ENCODE measurements at places on chromosomes 6 and 20.

DNA sequence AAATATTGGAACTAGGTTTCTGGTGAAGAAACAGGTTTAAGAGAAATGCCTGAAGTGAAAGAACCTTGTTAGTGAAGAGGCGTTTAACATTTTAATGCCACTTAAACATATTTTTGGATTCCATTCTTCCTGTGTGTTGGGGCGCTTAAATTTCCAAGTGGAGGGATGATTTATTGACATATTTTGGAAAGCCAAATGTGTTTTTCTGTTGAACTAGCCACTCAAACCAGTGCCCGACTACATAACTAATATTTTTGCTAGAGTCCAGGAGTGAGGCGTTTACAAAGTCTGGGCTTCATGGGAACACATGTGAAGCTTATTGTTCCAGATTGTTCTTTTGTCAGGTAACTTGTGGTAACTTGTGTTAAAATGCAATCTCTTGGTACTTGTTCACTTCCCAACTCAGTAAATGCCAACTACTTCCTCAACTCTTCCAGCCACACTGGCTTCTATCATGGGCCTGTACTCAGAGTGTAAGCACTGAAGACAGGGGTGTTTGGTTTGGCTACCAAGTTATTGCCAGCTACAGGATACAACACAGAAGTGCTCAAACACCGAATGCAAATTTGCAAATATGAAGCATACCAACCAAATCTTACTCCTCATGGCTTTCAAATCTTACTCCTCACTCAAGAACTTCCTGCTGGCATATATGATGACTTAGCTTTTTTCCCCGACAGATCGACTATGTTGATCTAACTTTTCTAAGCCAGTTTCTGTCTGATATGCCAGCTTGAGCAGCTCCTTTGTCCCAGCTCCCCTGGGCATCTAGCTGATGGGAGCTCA, 2.0 kb upstream of the ZNFX1 start:
- no peak for DNase-seq

- DNase-seq: no peak
Measured at GRCh38 chr20:11972478-11972877, 54.8 kb downstream of the BTBD3 start.

GRCh38 chr6:35737413-35738211, 780 bp downstream of the ARMC12 start:
- peak; percentile 92 for DNase-seq

DNA sequence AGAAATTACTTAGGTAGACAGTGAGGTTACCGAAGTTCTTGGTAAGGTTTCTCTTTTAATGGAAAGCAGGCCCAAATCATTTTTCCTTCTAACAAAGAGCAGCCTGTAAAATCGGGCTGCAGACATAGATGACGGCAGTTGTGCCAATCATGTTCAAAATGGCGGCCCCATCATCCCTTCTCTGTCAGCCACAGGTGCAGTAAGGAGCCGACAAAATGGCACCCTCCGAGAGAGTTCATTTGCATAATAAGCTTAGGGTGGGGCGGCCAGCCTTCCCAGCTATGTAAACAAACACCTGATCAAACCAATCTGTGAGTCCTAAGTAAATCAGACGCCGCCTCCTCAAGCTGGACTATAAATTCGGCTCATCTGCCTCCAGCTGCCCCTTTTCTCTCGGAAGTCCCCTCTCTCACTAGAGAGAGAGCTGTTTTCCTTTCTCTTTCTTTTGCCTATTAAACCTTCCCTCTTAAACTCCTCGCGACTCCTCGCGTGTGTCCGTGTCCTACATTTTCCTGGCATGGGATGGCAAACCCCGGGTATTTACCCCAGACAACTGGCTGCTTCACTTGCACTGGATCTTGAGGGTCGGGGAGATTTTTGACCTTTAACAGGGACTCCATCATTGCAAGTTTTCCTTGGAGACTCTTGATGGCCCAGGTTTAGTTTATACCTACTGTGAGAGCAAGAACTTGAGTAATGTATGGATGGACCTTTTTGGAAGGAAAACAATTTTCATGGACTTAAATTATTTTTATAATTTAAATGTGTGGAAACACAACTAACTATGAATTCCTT, 8.9 kb upstream of the DDR1 start:
- DNase-seq: no peak

DNA sequence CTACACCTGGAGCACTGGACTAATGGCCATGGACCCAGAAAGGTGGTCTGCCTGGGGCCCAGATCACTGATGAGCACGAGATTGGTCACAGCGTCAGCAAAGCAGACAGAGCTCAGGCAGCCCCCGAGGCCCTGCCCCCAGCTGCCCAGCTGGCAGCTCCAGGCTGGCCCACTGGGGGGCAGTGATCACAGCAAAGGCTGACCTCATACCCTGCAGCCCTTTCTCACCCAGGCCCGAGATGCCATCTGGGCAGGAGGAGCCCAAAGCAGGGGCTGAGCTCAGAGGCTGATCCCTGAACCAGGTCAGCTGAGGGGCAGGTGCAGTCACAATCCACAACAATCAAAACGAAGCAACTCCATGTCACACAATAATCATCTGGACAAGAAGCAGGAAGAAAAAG, 4.1 kb downstream of the MAP1LC3A start:
- DNase-seq: peak; percentile 71

DNA sequence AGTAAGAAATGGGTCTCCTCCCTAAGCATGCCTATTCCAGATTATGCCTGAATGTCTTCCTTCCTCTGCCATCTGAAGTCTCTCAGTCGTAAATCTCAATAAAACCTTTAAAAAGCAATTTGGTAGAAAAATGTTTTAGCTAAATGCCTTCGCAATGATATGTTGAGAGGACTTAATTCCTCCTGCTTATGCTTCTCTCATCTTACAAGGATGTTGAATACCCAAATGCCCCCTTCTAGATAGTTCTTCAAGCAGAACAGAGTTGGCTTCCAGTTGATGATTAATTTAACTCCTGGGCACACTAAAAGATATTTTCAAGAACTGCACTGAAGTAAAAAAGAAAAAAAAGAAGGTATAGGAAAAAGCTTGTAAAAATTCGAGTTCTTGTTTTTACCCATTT, 275.0 kb upstream of the SPTLC3 start:
- DNase-seq: no peak

- DNase-seq: no peak
Measured at GRCh38 chr6:157099912-157100593, 223.3 kb downstream of the TMEM242 start.

DNA sequence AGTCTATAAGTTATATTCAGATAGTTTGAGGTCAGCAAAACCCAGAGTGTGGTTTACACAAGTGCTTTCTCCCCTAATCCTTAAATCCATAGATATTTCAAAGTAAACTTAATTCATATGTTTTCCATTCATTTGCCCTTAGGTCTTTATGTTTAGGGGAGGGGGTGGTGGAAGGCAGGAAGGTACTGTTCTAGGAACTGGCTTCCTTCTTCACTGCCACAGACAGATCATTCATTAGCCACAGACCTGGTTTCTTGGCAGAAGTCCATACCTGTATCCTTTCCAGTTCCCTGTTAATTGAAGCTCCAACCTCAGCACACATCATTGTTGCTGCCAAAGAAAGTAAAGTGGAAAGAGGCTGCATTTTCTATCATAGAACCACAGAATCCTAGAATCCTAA, 123.0 kb downstream of the AIG1 start:
- no peak for DNase-seq

DNA sequence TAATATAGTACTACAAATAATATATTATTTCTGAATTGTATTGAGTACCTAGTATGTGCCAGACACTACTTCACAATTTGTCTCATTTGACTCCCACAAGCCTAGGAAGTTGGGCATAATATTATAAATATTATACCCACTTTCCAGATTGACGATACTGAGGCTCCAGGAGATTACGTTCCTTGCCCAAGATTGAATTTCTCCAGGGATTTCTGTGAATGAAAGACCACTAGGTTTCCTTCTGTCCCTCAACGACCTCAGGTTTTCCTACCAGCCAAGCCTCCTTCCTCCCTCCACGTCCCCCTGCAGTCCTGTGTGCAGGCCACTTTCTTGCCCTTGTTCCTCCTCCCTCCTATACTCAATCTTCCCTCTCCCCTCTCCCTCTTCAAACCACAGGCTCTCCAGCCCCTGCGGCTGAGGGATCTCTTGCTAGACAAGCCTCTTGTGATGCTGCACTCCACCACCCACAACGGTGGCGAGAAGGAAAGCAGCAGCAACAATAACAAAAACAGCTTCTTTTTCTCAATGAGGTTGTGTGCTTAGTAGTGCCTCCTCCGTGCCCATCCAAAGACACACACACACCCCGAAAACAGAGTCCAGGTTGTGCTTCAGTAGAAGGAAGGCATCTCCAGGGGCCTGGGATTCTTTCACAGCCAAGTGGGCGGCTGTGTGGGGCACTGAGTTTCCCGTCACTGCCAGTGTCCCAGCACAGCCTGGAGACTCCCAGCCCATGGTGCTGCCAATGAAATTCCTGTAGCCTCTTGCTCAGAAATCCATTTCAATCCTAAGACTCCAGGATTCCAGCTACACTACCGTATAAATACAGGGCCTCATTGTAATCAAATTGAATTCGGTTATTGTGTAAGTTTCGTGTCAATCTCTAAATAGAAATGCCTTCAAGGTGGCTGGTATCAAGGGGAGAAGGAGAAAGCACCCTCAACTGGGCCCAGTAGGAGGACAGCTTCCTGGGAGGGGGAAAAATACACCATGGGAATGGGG, 94.4 kb downstream of the NCR2 start:
- DNase-seq: no peak

DNA sequence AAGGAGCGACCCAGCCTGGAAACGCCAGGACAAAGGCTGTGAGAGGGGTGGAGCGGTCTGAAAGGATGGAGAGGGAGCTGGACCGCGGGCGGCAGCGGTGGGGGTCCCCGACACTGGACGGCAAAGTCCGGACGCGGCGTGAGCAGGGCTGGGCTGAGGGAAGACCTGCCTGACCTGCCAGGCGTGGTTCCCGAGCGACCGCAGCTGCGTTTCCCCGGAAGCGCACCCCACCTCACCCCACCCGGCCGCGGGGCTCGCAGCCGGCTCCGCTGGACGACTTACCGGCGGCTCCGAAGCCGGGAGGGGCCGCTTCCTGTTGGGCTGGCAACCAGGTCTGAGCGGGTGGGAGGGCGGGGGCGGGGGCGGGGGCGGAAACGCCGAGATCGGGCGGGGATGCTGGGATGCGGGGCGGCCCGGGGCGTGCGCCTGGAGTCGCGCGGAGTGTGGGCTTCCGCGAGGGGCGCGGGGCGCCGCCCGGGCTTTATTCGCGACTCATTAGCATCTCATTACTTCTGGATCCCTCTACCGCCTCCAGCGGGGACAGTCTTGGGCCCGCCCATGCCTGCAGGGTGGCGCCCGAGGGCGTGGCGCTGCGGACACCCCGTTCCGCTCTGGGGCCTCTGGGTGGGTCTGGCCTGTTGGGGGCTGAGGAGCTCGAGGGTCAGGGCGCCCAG, at the start of gene MICAL1:
Gene MICAL1, minus strand, starts transcription at position 336 of the 674 bp plus-strand sequence. CDS start 1,576 bp downstream, outside the sequence.
- peak; percentile 92 for DNase-seq

DNA sequence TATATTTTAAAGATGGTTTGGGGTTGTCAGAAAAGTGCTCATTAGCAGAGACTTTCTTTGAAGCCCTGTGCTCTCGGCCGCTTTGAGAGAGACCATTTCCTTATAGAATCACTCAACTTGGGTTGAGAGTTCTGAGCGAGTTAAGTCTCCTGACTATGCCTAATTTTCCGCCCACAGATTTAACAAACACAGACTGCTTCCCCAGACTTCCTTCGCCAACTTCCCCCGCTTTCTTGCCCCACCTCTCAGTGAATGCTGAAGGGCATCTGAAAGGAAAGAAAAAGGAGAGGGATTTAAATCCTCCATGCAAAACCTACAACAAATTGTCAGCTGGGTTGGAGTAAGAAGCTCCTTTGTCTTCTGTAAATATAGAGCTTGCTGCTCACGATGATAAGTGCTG, 224.0 kb downstream of the EYA2 start:
- no peak for DNase-seq

- no peak for DNase-seq
Measured at GRCh38 chr6:106724848-106725247, 95.5 kb downstream of the QRSL1 start.

DNA sequence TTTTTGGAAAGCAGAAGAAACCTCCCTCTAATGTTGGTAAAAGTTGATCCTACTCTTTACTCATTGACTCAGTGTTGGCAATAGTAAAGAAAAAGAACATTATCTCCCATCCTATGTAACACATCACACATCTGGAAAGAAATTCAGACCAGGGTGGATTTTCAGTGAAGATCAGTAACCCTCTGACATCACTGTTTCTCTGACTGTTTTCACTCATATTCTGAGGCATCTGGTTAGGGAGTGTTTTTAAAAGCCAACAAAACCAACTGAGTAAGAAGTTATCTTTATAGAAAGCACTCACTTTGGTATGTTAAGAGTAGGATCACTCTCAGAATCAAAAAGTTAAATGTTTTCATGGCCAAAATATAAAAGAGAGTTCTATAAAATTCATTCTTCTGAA, 143.6 kb downstream of the DST start:
- no peak for DNase-seq

DNA sequence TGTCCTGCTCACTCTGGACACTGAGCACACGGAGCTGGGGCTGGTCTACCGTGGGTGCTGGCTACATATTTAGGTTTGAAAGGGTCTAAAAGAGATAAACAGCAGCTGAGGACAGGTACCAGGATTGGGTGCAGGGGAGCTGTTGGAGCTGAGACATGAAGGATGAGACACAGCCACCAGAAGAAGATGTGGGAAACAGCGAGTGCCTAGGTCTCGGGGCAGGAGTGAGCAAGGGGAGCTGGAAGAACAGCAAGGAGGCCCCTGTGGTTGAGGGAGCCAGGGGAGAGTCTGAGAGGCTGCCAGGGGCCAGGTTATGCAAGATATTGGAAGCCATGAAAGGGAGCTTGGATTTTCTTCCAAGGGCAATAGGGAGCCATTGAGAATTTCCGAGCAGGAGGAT, 434.0 kb upstream of the SULF2 start:
- DNase-seq: no peak

DNA sequence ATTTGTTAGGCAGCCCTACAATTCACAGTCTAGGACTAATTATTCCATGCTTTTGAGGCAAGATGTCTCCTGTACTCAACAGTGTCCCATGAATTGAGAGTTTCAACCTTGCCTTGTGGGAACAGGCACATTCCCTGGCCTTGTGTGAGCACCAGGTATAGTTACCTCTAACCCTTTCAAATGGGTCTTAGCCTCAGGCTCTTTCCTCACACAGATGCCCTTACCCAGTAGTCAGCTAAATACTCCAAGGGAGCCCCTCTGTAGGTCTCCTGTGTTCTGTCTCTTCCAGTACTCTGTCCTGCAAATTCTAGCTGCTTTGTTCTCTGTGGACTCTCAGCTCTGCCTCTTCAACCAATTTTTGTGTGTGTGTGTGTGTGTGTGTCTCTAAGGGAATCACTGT, 135.3 kb downstream of the ZFAND3 start:
- DNase-seq: no peak

DNA sequence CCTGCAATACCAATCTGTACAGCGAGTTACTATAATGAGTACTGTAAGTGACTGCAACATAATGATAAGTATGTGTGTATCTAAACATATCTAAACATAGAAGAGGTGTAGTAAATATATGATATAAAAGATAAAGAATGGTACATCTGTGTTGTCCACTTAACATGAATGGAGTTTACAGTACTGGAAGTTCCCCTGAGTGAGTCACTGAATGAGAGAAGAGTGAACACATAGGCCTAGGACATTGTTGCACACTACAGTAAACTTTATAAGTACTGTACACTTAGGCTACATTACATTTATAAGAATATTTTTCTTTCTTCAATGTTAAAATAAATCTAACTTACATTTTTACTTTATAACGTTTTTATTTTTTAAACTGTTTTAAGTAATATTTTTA, 380.4 kb downstream of the MMUT start:
- no peak for DNase-seq
